ENCODE measurements at places on chromosomes 16 and 17. TPM values are rescaled to one million over a fixed set of nuclear protein-coding genes. Genes with fewer than 3 reads are reported as not detected.

The HYDIN gene
- 0.95 TPM for total RNA-seq

The CD79B gene
- total RNA-seq, result not detected

The KRTAP4-3 gene
- not detected for total RNA-seq

The PRKCB gene
- total RNA-seq, result 0.66 TPM

The ODAD4 gene
- 2.6 TPM for total RNA-seq

The PYDC1 gene
- total RNA-seq, result not detected

The CASKIN2 gene
- total RNA-seq, result 24.4 TPM

The ESRP2 gene
- 2.8 TPM for total RNA-seq

The RPH3AL gene
- total RNA-seq, result 24.0 TPM

The HOXB8 gene
- not detected for total RNA-seq

The KCNJ12 gene
- 13.4 TPM for total RNA-seq

The ZNF771 gene
- total RNA-seq, result 31.5 TPM

The ZC3H7A gene
- total RNA-seq, result 36.5 TPM

The TBC1D3K gene
- not detected for total RNA-seq

The HBA2 gene
- total RNA-seq, result 1.3 TPM

The KCNG4 gene
- total RNA-seq, result not detected

The RGS9 gene
- total RNA-seq, result 4.7 TPM

The CNGB1 gene
- total RNA-seq, result not detected

The RTN4RL1 gene
- 34.3 TPM for total RNA-seq

The TP53TG3B gene
- total RNA-seq, result not detected

The FASN gene
- total RNA-seq, result 279 TPM

The CDRT15L2 gene
- not detected for total RNA-seq

The OR1A1 gene
- not detected for total RNA-seq

The PRSS36 gene
- total RNA-seq, result 0.63 TPM

The SALL1 gene
- total RNA-seq, result 7.9 TPM

The CRLF3 gene
- 11.1 TPM for total RNA-seq

The NHERF1 gene
- 87.3 TPM for total RNA-seq

The PYY gene
- not detected for total RNA-seq

The RNU2-1 gene
- not detected for total RNA-seq

The PDILT gene
- not detected for total RNA-seq

The NAGPA gene
- 24.6 TPM for total RNA-seq

The PRAC2 gene
- total RNA-seq, result not detected

The NHERF2 gene
- total RNA-seq, result 33.0 TPM

The PRPSAP2 gene
- total RNA-seq, result 65.2 TPM

The JPT2 gene
- total RNA-seq, result 45.1 TPM

The PRAC1 gene
- not detected for total RNA-seq

The SEPTIN12 gene
- 1.7 TPM for total RNA-seq

The NECAB2 gene
- 2.7 TPM for total RNA-seq

The ALOX12 gene
- total RNA-seq, result 0.85 TPM

The ARL2BP gene
- 107 TPM for total RNA-seq

The KCNJ18 gene
- not detected for total RNA-seq

The C17orf113 gene
- total RNA-seq, result 6.2 TPM

The DNAJA2 gene
- 66.4 TPM for total RNA-seq

The NAA60 gene
- 50.7 TPM for total RNA-seq

The RAB11FIP3 gene
- total RNA-seq, result 61.8 TPM

The NLGN2 gene
- total RNA-seq, result 26.3 TPM

The IL34 gene
- total RNA-seq, result not detected

The CISD3 gene
- 4.9 TPM for total RNA-seq

The SLC5A2 gene
- not detected for total RNA-seq

The TMEM100 gene
- 0.85 TPM for total RNA-seq

The CMC2 gene
- total RNA-seq, result 41.3 TPM

The KRTAP9-2 gene
- not detected for total RNA-seq

The PIPOX gene
- 6.5 TPM for total RNA-seq
